ENCODE measurements at places on chromosomes 1 and 21. TPM values are rescaled to one million over a fixed set of nuclear protein-coding genes. Genes with fewer than 3 reads are reported as not detected.

The WNT4 gene
- not detected for total RNA-seq

The MRPL20 gene
- total RNA-seq = 103 TPM

The SLFNL1 gene
- 0.12 TPM for total RNA-seq

The NUP210L gene
- 0.02 TPM for total RNA-seq

The PTAFR gene
- total RNA-seq = 0.07 TPM

The KMO gene
- not detected for total RNA-seq

The SPOCD1 gene
- total RNA-seq = 0.30 TPM

The HES3 gene
- not detected for total RNA-seq

The OR2L8 gene
- not detected for total RNA-seq

The CFHR2 gene
- not detected for total RNA-seq

The RGS16 gene
- total RNA-seq = 37.3 TPM

The S100A12 gene
- total RNA-seq = not detected

The TRIM58 gene
- 0.17 TPM for total RNA-seq

The MRPS15 gene
- total RNA-seq = 122 TPM

The MCOLN2 gene
- total RNA-seq = 7.4 TPM

The DEPDC1 gene
- total RNA-seq = 20.7 TPM
